ENCODE measurements at places on chromosomes 16 and 17. TPM values are rescaled to one million over a fixed set of nuclear protein-coding genes. Genes with fewer than 3 reads are reported as not detected.

The TOB1 gene
- total RNA-seq = 13.5 TPM

The DYNLRB2 gene
- total RNA-seq = 0.86 TPM

The CCL8 gene
- total RNA-seq = not detected

The CNTNAP4 gene
- total RNA-seq = not detected

The CLEC19A gene
- total RNA-seq = not detected
